ENCODE measurements at places on chromosomes 1 and 21. TPM values are rescaled to one million over a fixed set of nuclear protein-coding genes. Genes with fewer than 3 reads are reported as not detected.

Gene TSSK3
- 1.3 TPM for total RNA-seq

Gene VAV3
- 120 TPM for total RNA-seq

Gene SAMD11
- 2.2 TPM for total RNA-seq

Gene TRAF3IP3
- total RNA-seq, result 2.3 TPM

Gene TAF12
- total RNA-seq, result 15.7 TPM

Gene GPR52
- 16.2 TPM for total RNA-seq

GRCh38 chr1:110161849-110162248 lies 11.6 kb downstream of the SLC6A17 start:
- no peak overlapping the region for H3K4me3 ChIP-seq
- no peak overlapping the region for H3K27ac ChIP-seq
- no peak for DNase-seq
- H3K36me3 ChIP-seq, result no peaks in the 10 kb centered on the region

- H3K4me1 ChIP-seq, result peaks cover 7% of the 10 kb centered on the region
- no peaks in the 10 kb centered on the region for H3K27me3 ChIP-seq
- no peak for DNase-seq
- H3K27ac ChIP-seq, result no peak overlapping the region
- H3K36me3 ChIP-seq, result peaks cover 17% of the 10 kb centered on the region
Measured at GRCh38 chr1:12565966-12566352, 52.1 kb downstream of the DHRS3 start.

- H3K27ac ChIP-seq, result peak overlapping the region; percentile 15
- H3K4me1 ChIP-seq, result peaks cover 26% of the 10 kb centered on the region
- peaks cover 3% of the 10 kb centered on the region for H3K36me3 ChIP-seq
- H3K4me3 ChIP-seq, result no peak overlapping the region
Measured at GRCh38 chr1:183880531-183881243, 75.8 kb downstream of the RGL1 start.

DNA sequence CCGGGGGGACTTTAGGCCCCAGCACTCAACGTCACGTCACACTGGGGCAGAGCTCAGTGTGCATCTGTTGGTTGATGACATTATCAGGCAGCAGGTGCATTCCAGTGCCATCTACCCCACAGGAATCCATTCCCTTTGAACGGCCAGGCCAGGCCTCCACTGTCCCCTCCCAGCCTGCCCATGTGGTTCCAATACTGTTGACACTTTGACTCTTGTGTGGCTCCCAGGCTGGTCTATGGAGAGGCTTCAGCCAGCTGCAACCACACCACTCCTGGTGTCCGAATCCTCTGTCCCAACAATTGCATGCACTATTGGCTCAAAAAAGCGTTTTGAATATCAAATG lies 92.0 kb upstream of the SIM2 start:
- peaks cover 16% of the 10 kb centered on the region for H3K27me3 ChIP-seq
- no peak overlapping the region for H3K4me3 ChIP-seq
- no peaks in the 10 kb centered on the region for H3K4me1 ChIP-seq
- H3K27ac ChIP-seq, result no peak overlapping the region
- DNase-seq, result no peak
- no peaks in the 10 kb centered on the region for H3K36me3 ChIP-seq

GRCh38 chr1:29436181-29436785 lies 200.0 kb downstream of the PTPRU start:
- no peak overlapping the region for H3K4me3 ChIP-seq
- no peaks in the 10 kb centered on the region for H3K36me3 ChIP-seq
- H3K27ac ChIP-seq, result no peak overlapping the region
- peaks cover 5% of the 10 kb centered on the region for H3K27me3 ChIP-seq

GRCh38 chr1:202858331-202858730 lies 30.6 kb downstream of the RABIF start:
- DNase-seq, result peak; percentile 53
- peaks cover 32% of the 10 kb centered on the region for H3K4me1 ChIP-seq
- H3K27me3 ChIP-seq, result no peaks in the 10 kb centered on the region
- peak overlapping the region; percentile 65 for H3K27ac ChIP-seq
- H3K4me3 ChIP-seq, result no peak overlapping the region

- no peaks in the 10 kb centered on the region for H3K27me3 ChIP-seq
- no peak overlapping the region for H3K4me3 ChIP-seq
- no peaks in the 10 kb centered on the region for H3K36me3 ChIP-seq
- no peak for DNase-seq
Measured at GRCh38 chr1:168921629-168922028, 184.9 kb upstream of the ATP1B1 start.

DNA sequence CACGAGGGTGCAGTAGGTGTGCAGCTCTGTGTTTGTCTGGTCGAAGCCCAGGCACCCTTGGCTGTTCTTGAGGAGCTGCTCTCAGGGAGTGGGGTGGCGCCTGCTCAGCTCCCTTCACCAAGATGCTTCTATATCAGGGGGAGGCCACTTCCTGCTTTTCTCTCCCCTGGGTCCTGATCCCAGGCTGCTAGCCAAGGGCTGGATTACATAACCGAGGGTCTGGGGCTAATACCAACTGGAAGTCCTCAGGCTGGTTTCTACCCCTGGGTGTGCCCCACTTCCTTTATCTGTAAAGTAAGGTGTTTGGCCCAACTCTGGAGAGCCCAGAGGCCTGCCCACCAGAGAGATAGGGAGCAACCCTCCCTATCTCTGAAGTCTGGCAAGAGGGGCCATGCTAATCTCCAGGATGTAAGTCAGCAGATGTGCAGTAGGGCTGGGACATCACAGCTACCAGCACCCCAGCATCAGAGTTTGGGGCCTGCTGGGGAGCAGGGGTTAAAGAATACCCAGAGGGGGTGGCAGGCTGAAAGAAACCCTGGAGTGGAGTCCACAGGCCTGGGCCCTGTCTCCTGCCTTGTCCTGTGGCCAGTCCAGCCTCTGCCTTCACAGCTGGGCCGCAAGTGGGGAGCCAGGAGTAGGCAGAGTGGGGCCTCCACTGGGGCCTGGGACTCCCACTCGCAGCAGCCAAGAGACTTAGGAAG lies 2.1 kb downstream of the SELENBP1 start:
- peak; percentile 34 for DNase-seq
- H3K27me3 ChIP-seq, result no peaks in the 10 kb centered on the region
- peak overlapping the region; percentile 36 for H3K4me3 ChIP-seq
- H3K36me3 ChIP-seq, result no peaks in the 10 kb centered on the region

DNA sequence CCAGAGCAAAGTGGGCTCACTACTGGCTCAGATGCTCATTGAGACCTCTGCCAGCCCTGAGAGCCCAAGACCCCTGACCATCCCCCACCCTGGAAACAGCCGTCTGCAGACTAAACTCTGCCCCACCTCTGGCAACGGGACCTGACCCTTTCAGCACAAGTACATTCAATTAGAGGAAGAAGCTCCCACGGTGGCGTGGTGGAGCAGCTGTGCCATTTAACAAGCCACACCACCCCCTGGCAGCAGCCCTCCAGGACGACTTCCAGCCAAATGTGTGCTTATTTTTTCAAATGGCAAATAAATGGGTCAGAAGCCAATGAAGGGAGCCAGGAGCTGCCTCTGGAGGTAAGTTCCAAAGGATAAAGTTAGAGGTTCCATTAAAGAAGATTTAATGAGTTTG lies 226.7 kb downstream of the NPHP4 start:
- peaks cover 54% of the 10 kb centered on the region for H3K27me3 ChIP-seq
- no peaks in the 10 kb centered on the region for H3K36me3 ChIP-seq
- H3K4me1 ChIP-seq, result no peaks in the 10 kb centered on the region
- no peak for DNase-seq

GRCh38 chr1:210129759-210130158 lies 102.8 kb upstream of the SERTAD4 start:
- H3K27ac ChIP-seq, result no peak overlapping the region
- H3K4me1 ChIP-seq, result no peaks in the 10 kb centered on the region
- H3K27me3 ChIP-seq, result no peaks in the 10 kb centered on the region
- H3K4me3 ChIP-seq, result no peak overlapping the region

- H3K27ac ChIP-seq, result no peak overlapping the region
- peaks cover 11% of the 10 kb centered on the region for H3K27me3 ChIP-seq
- no peaks in the 10 kb centered on the region for H3K4me1 ChIP-seq
- no peak overlapping the region for H3K4me3 ChIP-seq
- no peak for DNase-seq
Measured at GRCh38 chr1:21492356-21492625, 16.9 kb upstream of the ALPL start.

DNA sequence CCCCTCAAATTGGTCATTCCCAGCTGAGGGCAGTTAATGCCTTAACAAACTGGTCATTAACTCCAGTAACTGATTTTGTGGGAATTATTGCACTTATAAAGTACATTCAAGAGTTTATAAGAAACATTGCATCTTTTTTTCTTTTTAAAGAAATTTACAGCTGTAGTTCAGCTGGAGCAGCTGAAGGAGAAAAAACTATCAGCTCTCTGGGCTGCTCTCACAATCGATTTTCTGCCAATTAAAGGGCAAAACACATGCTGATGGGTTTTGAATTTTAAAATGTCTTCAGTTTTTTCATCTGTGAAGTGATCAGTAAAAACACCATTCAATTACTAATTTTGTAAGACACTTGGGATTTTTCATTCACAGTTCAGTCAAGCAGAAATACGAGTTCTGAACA lies 74.7 kb downstream of the KIFAP3 start:
- H3K4me1 ChIP-seq, result no peaks in the 10 kb centered on the region
- no peak for DNase-seq
- no peak overlapping the region for H3K4me3 ChIP-seq

- DNase-seq, result no peak
- no peaks in the 10 kb centered on the region for H3K27me3 ChIP-seq
- no peaks in the 10 kb centered on the region for H3K36me3 ChIP-seq
Measured at GRCh38 chr1:95876276-95876675, 642.3 kb downstream of the RWDD3 start.

DNA sequence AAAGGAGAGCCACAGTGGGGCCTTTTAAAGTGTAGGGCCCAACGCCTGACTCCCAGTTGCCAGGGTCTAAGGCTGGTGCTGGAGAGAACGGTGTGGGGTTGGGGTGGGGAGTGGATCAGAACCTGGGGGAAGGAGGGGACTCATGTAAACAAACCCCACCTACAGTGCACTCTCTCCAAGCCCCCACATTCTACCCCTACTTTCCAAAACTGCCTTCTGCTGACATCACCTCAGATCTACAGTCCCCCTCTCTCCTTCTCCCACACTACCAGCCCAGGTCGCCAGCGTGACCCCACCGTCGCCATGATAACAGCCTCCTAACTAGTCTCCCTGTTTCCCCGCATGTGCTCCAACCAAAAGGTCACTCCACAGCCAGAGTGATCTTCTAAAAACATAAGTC lies 26.6 kb downstream of the TNNT2 start:
- H3K4me1 ChIP-seq, result no peaks in the 10 kb centered on the region
- H3K27ac ChIP-seq, result no peak overlapping the region
- no peaks in the 10 kb centered on the region for H3K36me3 ChIP-seq
- no peak for DNase-seq
- H3K27me3 ChIP-seq, result peaks cover 17% of the 10 kb centered on the region

DNA sequence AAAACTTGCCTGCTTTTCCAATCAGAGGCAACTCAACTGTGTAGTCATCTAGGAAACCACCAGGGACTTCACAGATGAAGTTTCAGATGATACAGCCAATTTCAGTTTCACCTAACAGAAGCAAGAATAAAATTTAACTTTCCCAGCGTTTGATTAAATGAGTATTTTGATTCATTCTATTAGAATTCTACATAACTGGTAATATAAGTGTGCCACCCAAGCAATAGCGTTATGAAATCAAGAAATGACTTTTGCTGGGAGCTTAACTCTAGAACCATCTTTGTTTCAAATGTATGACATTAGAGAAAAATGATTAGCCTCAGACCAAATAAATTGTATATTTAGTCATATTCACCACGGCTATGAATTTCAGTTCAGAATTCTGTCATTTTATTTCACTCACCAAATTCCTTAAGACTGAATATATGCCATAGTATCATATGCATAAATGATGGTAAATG lies 239.3 kb downstream of the NRIP1 start:
- no peaks in the 10 kb centered on the region for H3K4me1 ChIP-seq
- no peak for DNase-seq
- no peaks in the 10 kb centered on the region for H3K27me3 ChIP-seq
- no peak overlapping the region for H3K27ac ChIP-seq
- no peaks in the 10 kb centered on the region for H3K36me3 ChIP-seq

DNA sequence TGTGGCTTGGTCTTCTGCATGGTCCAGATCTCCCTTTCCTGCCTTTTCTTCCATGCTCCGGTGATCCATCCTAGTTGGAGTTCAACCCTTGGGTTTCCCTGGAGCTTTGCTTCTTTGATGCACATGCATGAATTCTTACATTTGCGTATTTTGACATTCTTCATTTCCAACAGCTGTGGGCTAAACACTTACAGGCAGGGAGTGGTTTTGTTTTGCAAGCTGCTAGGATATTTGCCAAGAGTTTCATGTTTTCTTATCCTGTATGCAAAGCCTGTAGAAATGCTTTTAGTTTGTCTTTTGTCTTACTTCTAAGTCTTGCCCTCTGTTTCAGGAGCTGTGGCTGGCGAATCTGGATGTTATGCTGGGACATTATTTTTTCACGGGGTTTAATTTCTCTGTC lies 90.3 kb upstream of the PAXBP1 start:
- H3K4me1 ChIP-seq, result no peaks in the 10 kb centered on the region
- H3K4me3 ChIP-seq, result no peak overlapping the region
- H3K36me3 ChIP-seq, result no peaks in the 10 kb centered on the region
- H3K27ac ChIP-seq, result no peak overlapping the region
- peaks cover 19% of the 10 kb centered on the region for H3K27me3 ChIP-seq

- H3K4me3 ChIP-seq, result no peak overlapping the region
- H3K27ac ChIP-seq, result no peak overlapping the region
- H3K4me1 ChIP-seq, result no peaks in the 10 kb centered on the region
- DNase-seq, result no peak
Measured at GRCh38 chr1:220315070-220315839, 43.0 kb upstream of the RAB3GAP2 start.

GRCh38 chr1:55195521-55196233 lies 19.5 kb downstream of the USP24 start:
- H3K27me3 ChIP-seq, result no peaks in the 10 kb centered on the region
- no peaks in the 10 kb centered on the region for H3K36me3 ChIP-seq
- DNase-seq, result no peak
- peaks cover 18% of the 10 kb centered on the region for H3K4me1 ChIP-seq
